ENCODE measurements at places on chromosomes 6 and 20.

GRCh38 chr6:3032986-3033385 is 33.3 kb downstream of the NQO2 start:
- DNase-seq: no peak

DNA sequence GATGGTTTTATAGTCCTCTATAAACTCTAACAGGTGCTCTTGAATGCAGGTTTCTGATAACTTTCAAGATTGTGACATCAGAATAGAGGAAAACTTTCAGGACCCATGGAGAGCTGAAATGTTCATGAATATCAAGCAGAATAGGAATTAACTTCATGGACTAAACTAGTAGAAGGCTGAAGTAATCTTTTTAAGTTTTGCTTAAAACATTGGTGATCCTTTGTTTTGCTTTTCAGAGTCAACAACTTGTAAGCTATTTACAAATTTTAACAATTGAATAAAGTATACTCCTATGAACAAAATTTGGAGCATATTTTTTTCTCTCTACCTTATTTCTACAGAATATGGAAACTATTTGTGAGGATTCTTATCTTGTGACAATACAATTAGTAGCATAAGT is 25.2 kb upstream of the GOPC start:
- no peak for DNase-seq

DNA sequence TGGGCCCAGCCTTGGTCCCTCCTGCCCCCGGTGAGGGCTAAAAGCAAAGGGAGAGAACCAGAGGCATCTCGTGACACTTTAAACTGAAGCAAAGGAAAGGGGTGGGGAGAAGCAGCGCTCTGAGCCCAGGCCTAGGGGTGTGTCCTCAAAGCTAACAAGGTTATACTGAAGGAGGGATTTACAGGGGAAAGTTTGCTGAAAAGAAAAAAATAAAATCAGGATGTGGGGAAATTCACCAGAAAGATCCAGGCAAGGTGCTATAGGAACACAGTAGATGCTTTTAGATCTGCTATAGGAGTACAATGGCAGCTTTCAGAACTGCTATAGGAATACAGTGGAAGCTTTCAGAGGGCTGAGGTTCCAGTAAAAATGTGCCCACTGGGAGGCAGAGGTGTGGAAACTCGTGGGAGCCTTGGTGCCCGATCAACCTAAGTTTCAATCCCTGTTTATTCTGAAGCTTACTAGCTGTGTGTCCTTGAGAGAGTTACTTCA is at the start of gene COL9A1:
Gene COL9A1, minus strand, starts transcription at position 51 of the 492 bp plus-strand sequence. CDS start 160 bp downstream, outside the sequence.
- no peak for DNase-seq

GRCh38 chr6:46221222-46221793 is 50.5 kb upstream of the ENPP5 start:
- DNase-seq: peak; percentile 16

DNA sequence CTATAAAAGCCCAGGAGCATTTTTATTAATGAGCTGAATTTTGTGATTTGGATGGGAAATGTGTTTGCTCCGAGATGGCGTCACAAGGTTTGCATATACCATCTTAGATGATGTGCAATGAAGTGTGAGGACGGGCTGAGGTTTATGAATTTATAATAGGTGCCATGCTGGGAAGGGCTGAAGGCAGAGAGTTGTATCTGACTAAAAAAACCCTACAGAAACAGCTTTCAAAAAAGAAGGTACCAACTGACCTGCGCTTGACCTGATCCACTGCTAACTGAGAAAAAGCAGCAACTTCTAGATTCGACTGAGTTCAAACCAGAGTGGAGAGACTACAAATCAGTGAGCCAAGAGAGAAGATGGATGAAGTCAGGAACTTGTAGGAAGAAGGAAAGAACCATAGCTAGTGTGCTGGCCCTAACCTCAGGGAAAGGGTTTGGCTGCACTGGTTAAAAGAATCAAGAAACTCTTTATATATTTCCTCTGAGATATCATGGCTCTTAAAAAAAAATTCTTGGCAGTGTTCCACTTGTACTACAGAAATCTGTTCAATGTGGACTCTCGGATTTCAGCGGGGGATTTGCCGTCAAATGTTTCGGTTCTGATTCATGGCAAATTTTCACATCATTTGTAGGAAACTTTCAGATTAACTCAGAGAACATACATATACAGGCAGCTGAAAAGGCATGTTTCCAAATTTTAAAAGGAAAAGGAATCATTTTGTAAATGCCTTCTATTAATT is 56.5 kb upstream of the HDGFL1 start:
- no peak for DNase-seq

GRCh38 chr6:80158478-80158989 is 52.1 kb downstream of the BCKDHB start:
- no peak for DNase-seq

GRCh38 chr6:149628875-149629510 is 19.5 kb downstream of the KATNA1 start:
- no peak for DNase-seq

DNA sequence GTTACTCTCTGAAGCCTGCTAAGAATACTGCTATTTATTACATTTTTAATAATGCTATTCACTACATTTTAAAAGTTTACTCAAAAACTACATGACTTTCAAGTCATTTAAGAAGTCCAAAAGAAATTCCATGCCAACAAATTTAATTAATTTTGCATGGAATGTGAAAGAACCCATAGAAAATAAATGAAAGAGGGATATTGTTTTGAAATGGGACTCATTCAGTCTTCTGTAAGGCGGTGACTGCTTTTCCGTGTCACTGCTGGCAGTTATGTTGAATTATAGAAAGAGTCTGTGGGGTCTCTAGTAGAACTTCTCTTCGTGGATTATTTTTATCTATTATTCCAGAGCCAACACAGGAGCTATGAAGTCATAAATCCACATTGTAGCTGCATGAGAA is 211.2 kb downstream of the LAMA2 start:
- DNase-seq: no peak

DNA sequence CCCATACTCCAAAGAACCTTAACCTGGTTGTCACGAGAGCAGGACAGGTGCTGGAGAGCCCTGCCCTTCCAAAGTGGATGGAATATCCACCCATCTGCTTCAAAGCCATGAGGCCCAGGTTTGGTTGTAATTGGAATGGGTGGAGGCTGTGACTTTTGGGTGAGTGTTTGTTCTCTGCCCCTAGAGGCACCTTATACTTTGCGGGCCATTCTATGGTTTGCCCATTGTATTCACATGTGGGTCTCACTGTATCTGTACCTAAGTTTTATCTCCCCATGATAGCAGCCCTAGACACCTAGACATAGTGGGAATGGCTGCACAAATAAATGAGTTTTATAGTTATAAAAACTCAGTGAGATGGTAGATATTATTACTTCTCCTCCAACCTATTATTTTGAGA is 67.1 kb upstream of the NAA20 start:
- DNase-seq: no peak

DNA sequence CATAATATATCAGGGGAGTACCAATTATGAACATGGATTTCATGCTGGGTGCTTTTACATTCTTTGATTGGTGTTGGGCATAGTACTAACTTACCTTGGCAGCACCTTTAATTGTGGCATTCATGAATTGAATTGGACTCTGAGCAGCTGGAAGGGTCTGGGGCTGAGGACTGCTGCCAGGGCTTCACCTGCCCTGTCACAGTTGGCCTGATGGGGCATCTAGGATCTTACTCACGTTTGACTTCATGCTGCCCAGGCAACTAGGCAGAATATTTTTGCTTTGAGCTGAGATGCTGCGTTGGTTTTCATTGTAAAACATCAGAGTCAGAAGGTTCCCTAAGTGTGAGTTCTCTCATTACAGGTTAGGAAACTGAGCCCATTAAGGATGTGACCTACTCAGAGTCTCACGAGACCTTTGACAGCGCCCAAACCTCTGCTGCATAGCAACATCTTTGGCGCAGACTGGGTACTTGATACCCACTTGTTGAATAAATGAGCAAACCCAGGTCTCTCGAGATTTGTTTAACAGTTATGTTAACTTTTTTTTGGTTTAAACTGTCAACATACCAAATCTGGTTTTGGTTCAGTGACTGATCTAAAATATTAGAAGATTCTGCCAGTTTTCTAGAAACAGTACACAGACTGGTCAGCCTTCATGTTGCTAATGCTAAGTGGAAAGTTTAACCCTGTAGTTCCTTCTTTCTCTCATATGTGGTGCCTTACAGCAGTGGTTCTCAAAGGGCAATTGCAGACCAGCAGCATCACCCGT is 104.9 kb downstream of the TCP11 start:
- no peak for DNase-seq
